ENCODE measurements at places on chromosomes 13 and 19. TPM values are rescaled to one million over a fixed set of nuclear protein-coding genes. Genes with fewer than 3 reads are reported as not detected.

The FXYD3 gene
- total RNA-seq, result not detected

The GRK1 gene
- total RNA-seq, result not detected

The BEST2 gene
- total RNA-seq, result 0.12 TPM

The CGB5 gene
- total RNA-seq, result not detected

The PABPC3 gene
- total RNA-seq, result 0.34 TPM

Measured in activated T-helper 1 cell treated with anti-CD3 and anti-CD28 coated beads, Interleukin-12 subunit alpha, Interleukin-12 subunit beta, Interleukin-2, Interleukin-4 antibody, amounts not matched to agents 30 ng/mL and 10 ng/mL and 1 ng/mL, durations not matched to agents 14 hours and 24 hours and 36 hours (primary cell).